BJ (cell line): ENCODE measurements at places on chromosomes 7 and 10. TPM values are rescaled to one million over a fixed set of nuclear protein-coding genes. Genes with fewer than 3 reads are reported as not detected.

The VSTM4 gene
- 2.8 and 4.4 TPM in 2 replicates for polyA plus RNA-seq

- no peak for DNase-seq
Measured at GRCh38 chr10:118531105-118531852, 64.2 kb downstream of the PRLHR start.

The WIPF3 gene
- not detected in 2 replicates for polyA plus RNA-seq

The PLEKHS1 gene
- not detected in 2 replicates for polyA plus RNA-seq

DNA sequence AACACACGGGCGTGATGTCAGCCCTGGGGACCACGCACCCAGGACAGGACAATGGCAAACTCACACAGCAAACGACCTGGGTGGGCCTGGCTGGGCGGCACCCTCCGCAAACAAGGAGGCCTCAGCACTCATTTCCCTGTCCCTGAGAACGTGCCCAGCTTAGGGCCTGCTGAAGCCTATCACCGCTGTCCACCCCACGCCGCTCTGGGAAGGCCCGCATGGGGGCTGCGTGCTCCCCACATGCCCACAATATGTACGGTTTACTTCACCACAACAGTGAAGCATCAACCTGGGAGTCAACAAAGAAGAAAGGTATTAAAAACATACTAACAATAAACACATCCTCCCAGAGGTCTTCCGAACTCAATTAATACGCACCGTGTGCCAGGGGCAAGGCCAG, 12.2 kb downstream of the MAD1L1 start:
- no peak for DNase-seq

DNA sequence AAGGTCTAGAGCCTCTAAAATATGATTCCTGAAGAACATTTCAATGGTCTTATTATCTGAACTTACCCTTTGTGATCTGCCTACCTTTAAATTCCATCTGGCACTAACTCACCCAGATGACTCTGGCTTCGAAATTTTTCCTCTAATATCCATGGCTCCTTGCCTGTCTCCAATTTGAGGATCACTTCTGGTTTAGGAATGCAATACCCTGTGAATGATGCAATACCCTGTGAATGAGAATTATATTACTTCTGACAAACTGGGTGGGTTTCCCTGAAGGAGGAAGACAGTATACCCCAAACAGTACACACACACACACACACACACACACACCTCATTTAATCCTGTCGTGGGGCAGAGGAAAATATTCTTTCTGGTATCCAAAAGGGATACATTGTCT, 115.3 kb downstream of the ZNF33B start:
- DNase-seq = no peak

DNA sequence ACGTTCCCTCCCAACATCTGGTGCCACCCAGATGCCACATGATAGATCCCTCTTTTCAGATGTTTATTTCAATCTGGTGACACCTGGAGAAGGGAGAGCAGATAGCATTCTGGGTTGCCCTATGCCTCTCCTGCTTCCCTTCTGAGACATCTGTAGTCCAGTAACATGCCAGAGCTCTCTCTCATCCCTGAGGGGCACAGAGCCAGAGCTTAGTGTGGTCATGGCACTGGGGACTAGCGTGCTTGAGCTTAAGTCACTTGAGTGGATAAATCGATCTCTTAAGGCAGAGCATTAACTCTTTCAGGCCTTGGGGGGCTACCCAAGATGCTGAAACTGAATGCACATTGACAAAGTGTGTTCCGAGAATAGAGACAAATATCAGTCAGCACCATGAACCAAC, 47.9 kb downstream of the WNT2 start:
- DNase-seq = no peak

DNA sequence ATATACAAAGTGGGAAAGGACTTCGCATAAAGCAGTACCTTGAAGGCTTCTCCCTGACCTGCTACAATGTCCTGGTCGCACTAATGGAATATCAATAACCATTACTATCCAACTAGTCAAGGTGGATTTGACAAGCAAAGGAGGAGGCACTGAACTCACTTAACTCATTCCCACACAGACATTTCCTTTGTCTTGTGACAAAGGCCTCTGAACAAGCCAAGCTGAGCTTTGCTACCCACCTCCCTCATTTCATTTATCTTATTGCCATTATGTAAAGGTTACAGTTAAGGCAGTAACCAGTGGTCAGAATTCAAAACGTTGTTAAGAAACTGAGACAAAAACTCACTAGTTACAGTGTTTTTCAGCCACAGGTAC, 7.3 kb downstream of the ELMO1 start:
- DNase-seq = no peak

- peak; percentile 88 for DNase-seq
Measured at GRCh38 chr7:1532456-1533254, 2.2 kb downstream of the MAFK start.

The MSMB gene
- not detected in 2 replicates for polyA plus RNA-seq

GRCh38 chr7:55046582-55047342, 27.9 kb downstream of the EGFR start:
- DNase-seq = no peak

The ABCB8 gene
- 13.0 and 23.6 TPM in 2 replicates for polyA plus RNA-seq

DNA sequence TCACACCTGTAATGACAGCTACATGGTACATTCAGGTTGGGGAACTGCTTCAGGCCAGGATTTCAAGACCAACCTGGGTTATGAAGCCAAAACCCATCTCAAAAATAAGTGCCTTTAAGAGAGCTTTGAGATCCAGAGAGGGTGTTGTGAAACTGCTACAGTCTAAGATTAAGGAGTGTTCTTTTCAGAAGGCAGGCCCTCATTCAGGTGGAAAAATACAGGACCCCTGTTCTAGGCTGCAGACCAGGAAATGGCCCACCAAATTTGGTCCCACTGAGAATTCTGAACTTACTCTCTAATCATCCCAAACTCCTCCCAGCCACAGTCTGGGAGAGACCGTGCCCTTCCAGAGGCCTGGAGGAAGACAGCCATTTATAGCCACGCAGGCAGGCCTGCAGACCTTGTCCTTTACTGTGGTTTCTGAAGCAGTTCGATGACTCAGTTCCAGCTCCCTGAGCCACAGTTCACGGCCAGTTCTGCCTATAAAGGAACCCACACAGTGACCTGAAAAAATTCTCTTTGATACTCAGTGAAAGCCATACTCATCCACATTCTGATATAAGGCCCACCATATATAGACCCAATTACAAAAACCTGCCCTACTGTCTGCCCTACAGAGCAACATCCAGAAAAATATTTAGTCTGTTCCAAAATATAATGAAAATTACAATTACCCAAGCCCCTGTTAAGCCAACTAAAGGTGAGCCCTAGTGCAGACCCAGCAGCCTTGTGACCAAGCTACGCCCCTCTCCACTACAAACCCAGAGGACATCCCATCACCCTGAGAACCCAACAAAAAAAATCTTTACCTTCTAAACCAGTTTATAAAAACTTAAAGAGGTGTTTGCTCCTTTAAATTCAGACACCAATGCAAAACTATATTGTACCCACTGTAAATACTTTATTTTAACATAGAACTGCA, 21.2 kb downstream of the ZNF680 start:
- DNase-seq = no peak

DNA sequence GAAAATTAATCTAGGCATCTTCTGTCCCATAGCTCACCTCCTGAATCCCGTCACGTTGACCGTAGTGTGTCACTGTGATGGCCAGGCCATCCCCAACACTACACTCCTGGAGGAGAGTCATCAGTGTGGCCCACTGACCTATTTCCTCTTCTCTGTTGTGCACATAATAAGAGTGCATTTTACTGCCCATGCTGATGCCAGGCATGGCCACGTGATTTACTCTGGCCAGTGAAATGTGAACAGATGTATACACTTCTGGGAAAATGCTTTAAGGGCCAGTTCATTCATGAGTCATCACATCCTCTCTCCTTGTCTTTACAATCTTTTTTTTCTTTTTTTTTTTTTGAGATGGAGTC, 101.9 kb upstream of the PIP4K2A start:
- peak; percentile 65 for DNase-seq

The NET1 gene
- polyA plus RNA-seq = 62.5 and 70.1 TPM in 2 replicates

DNA sequence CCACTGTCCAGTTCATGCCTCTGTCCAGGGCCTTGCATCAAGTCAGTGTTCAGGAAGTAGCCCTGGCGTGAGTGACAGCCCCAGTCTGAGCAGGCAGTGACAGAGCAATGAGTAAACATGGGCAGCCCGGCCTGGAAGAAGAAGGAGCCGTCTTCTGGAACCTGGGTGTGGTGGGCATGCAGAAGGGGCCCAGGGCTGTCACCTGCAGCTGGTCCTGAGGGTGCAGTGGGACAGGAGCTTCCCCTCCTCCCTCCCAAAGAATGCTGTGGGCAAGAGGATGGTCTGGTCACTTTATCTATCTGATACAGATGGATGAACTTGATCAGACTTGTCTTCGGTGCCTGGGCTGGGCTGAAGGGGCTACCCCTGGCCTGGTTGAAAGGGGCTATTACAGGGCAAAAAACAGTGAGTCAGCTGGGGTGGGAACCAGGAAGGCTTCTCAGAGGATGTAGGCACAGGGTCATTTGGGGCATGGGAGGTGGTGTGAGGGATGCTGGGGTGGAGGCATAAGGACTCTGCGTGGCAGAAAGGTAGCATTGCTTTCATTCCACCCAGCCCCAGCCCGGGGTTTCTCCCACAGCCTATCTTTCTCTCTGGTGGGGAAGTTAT, 42.7 kb upstream of the PPIF start:
- no peak for DNase-seq

DNA sequence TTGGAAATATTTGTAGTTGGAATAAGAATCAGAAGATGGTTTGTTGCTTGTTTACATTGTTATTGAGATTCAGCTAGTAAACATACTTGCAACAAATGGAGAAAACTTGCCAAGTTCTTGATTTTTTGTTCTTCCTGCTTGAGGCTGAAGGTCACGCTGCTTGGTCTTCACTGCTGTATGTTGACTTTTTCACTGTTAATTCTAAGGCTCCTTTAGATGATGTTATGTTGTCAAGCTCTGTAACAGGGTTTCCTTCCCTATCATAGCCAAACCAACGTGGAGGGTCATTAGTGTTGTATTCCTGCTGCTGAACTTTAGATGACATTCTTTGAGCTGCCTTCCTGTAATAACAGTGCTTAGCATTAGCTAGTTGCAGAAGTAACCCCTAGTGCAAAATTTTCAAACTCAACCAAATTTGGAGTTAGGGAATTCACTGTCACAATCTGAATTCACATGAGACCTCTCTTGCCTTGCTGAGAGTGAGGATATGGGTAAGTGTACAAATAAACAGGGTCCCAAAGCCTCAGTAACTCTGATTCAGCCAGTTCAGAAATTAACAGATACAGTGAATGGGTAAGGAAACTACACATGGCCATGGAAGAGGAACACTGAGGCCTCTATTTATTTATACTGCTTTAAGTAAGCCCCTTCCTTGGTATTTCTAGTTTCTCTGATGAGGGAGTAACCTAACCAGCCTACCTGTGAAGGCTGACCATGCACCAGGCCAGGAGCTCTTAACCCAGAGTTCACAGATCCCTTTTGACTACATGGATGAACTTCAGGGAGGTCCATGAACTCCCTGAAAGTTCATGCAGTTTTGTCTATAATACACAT, 64.6 kb downstream of the FAM185A start:
- DNase-seq = no peak

DNA sequence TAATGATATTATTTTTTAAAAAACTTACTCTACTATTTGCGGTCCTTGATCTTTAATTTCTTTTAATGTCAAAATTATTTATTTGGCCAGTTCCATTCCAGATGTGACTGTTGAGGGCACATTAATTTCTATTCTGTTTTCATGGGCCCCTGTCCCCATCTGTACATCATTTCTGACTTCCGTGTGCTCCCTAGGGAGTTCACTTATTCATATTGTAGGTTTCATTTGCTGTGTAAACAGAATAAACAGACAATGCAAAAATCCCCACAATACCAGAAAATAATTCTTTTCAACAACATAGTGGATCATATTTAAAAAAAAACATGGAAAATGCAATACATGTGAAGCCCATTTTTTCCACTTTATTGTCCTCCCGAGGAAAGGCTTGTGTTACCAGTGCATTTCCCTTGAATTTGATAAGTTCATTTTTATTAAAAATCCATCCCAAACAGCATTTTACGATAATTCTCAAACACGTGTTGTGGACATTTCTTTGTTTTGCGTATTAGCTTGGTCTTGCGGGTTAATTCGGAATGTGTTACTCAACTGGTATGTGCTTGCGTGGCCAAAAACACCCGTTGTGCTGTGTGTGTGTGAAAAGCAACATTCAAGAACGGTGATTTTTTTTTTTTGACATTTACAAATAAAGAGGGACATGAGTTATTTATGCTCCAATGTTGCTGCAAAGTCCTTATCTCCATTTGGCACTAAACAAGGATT, 138.4 kb downstream of the MGMT start:
- DNase-seq = no peak

DNA sequence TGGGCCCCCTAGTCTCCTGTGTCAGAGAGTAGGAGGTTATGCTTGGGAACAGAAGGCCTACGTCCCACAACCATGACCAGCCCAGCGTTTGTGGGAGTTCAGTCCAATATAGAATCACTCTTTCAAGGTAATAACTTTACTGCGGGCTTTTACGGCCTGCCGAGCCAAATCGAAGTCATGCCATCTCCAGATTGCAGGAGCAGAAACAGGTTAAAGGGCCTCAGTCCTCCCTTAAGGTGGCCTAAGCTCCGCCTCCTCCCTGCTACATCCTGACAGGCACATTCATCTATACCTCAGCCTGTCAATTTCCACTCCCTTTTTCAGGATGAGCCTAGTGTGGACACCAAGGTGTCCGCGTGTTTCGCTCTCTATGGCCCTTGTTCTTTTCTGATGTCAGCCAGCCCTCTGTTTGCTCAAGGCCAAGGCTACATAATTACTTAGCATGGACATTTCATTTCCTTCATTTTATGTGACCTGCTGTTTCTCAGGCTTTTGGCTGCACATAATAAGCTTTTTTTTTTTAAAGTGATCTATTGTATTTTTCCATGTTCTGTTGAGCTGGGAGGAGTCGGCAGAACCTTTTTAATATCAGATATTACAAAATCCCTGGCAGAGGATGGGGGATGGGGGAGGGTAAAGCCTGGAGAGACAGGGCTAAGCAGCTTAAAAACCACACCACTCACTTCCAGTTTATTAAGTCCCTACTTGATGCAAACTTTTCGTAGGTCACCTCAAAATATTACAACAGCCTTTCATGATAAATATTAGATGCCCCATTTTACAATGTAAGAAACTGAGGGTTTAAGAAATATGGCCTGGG, 84.6 kb downstream of the CACNB2 start:
- DNase-seq = no peak

- DNase-seq = no peak
Measured at GRCh38 chr7:114722562-114722961, 199.3 kb upstream of the MDFIC start.

- no peak for DNase-seq
Measured at GRCh38 chr7:112357136-112357535, 93.1 kb upstream of the IFRD1 start.

The LRRC4 gene
- polyA plus RNA-seq = 0.10 and 0.12 TPM in 2 replicates

GRCh38 chr7:55573234-55573900, 1.1 kb upstream of the VOPP1 start:
- DNase-seq = no peak

DNA sequence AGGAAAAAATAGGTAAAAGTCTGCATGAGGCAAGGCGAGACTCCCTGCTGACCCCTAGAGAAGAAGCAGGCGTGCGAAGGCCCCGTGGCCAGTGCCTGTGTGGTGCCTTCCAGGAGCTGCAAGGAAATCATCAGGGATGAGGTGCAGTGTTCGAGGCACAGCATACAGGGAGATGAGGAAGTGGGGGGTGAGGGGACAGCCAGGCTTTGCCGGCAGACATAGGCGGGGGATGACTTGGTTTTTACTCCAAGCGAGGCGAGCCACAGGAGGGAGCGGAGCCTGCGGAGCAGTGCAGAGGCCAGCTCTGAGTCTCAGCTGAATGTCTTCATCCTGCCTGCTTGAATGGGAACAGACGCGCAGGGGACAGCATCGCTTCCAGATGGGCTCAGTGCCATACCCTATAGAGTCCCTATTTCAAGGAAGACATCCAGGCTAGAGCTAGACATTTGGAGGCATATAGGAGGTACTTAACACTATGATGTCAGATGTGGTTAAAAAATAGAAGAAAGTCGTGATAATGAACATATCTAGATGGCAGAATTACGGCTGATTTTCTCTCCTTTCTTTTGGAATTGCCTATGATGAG, 49.5 kb downstream of the TCERG1L start:
- DNase-seq = no peak
